ENCODE measurements at places on chromosomes 1 and 21.
A peak's percentile ranks its signal among the peaks of the same experiment; 100 is the strongest.

- DNase-seq, result no peak
Measured at GRCh38 chr21:41480086-41480690, 27.8 kb downstream of the TMPRSS2 start.

DNA sequence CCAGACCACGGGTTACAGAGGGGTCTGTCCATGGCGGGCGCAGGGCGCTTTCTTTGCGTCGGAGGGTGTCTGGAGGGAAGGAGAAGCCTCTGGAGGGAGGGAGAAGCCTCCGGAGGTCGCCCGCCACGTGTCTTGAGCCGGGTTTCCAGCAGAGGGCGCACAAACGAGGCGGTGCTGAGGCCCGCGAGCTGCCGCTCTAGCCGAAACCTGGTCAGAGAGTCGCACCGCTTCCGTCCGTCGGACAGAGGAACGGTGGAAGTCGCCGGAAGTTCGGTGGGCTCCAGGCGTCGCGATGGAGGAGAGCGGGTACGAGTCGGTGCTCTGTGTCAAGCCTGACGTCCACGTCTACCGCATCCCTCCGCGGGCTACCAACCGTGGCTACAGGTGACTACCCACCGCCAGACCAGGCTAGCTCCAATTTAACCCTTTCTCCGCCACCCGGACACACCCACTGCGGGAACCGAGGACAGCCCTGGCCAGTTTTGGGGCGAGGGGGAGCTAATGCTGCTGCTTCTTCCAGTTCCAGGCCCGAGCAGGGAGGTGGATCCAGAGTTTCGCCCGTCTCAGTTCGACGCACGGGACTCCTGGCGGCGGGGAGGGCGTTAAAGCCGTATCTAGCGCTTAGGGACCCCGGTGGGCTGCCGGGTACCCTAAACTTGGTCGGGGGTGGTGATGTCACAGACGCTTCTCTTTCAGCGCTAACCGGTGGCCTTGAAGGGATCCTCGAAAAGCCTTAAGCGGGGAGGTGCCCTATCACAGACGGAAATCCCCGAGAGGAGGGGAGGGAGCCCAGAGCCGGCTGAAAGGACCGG, at the start of gene NECAP2:
NECAP2 (plus strand) TSS at position 255 of the 812 bp plus-strand sequence; CDS start at position 293, 38 bp downstream.
- peak; percentile 99 for DNase-seq

GRCh38 chr1:163440090-163440489, 118.3 kb downstream of the NUF2 start:
- no peak for DNase-seq

GRCh38 chr1:12515234-12515633, 102.8 kb downstream of the DHRS3 start:
- DNase-seq, result no peak

GRCh38 chr1:108000620-108001111, 35.7 kb upstream of the VAV3 start:
- DNase-seq, result no peak
